Activated naive CD8-positive, alpha-beta T cell treated with anti-CD3 and anti-CD28 coated beads for 36 hours (primary cell): ENCODE measurements at places on chromosomes 3 and 15. TPM values are rescaled to one million over a fixed set of nuclear protein-coding genes. Genes with fewer than 3 reads are reported as not detected.

DNA sequence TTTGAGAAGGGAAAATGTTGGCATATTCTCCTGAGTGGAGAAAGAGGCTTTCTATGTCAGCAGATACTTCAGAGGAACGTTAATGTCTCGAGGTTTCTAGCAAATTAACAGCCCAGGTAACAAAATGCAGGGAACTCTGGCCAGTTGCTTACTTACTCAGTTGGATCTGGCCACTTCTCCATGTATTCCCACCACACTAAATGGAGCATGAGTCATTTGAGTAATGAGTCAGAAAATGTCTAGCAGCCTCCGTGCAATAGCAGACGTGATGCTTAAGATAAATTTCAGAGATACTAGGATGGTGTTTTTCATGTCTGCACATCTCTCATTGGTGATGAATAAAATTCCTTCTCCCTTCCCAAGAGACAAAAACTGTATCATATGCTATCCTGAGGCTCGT, 671.5 kb downstream of the FHIT start:
- DNase-seq: no peak

DNA sequence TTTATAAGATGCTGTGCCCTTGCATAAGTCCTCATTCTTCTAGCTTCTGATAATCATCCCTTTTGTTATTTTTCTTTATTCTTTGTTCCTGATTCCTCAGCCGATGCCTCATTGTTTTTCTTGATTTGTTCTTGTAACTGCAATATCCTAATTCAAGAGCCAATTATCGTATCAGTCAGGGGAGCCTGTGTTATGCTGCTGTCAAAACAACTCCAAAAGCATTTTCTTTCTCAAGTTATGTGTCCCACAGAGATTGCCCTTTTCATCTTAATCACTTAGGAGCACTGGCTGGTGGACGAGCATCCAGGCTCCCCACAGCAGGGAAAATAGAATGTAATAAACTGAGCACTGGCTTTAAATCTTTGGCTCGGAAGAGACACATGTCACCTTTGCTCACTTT, 207.3 kb downstream of the CHL1 start:
- no peak for DNase-seq

- no peak for DNase-seq
Measured at GRCh38 chr15:63482874-63483323, 21.5 kb upstream of the USP3 start.

DNA sequence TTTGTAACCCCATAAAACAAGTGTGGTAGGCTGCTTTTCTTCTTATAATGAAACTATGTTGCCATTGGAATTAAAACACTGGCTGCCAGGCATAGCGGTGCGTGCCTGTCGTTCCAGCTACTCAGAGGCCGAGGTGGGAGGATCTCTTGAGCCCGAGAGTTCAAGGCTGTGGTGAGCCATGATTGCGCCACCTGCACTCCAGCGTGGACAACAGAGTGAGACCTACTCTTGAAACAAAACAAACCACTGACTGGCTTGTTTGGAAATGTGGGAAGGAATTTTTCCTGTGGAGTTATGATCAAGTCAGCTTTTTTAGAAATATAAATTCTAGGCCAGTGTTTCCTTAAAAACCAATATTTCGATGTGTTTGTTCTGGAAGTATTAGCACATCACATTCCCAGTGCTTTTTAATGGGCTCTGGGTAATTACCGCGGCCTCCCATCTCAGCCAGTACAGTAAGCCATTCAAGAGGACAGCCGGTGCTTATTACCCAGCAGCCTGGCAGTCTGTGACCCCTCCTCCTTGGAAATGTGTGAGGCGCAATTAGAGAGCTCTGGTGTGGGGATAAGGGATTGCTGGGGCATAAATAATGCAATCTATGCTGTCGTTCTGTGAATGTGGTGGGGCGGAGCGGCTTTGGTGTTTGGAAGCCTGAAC, 58.3 kb upstream of the TRAK1 start:
- DNase-seq: no peak

GRCh38 chr3:15175605-15176004, 30.4 kb upstream of the CAPN7 start:
- no peak for DNase-seq

DNA sequence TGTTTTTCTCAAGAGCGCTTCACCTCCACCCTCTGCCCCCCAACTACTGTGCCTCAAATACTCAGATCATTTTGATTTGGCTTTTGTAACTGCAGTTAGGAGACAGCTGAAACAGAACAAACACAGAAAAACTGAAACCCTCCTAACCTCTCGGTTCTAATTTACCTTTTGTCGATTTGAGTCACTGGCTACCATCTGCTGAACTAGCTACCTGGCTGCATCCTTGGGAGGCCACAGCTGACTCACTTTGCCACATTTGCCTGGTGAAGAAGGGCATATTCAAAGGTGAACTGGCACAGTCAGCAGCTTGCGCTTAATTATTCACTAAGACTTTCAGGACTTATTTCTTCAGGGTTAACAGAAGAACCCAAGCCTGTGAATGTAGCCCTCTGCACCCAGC, 117.7 kb downstream of the FOXB1 start:
- no peak for DNase-seq

GRCh38 chr15:80490431-80490990, 86.3 kb downstream of the ARNT2 start:
- no peak for DNase-seq

- no peak for DNase-seq
Measured at GRCh38 chr15:38631119-38632075, 66.8 kb upstream of the RASGRP1 start.

DNA sequence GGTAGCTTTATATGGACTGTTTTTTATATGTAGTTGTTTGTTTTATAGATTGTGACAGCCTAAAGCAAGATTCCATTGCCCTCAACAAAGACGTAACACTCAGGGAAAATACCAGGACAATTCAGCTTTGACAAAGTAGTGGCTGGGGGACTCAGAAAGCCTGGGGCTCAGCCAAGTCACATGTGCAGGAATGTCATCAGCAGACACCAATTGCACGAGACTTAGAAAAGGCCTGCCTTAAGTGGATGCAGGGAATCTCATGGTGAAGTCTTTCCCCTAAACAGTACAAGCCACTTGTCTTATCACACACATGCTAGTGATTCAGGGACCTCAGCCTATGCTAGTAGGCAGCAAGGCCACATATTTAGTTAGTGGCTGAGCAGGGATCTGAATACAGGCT, 381.8 kb upstream of the THBS1 start:
- no peak for DNase-seq

DNA sequence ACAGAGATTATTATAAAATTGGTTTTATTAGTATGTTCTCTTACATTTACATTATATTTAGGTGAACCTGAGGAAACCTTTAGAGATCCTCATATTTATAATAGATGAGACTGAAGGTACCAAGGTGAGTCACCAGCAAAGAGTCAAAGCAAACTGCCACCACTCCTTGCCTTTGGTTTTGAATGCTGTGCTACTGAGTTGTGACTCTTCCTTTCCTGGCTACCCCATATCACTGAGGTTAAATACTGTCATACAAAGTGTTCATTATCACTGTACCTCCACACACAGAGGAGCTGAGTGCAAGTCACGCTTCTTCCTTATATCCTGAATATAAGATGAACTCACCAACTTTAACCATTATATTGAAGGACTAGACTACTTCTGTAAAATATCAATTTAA, 168.2 kb downstream of the CBLB start:
- peak; percentile 8 for DNase-seq

GRCh38 chr15:31262901-31263671, 63.5 kb upstream of the KLF13 start:
- no peak for DNase-seq

DNA sequence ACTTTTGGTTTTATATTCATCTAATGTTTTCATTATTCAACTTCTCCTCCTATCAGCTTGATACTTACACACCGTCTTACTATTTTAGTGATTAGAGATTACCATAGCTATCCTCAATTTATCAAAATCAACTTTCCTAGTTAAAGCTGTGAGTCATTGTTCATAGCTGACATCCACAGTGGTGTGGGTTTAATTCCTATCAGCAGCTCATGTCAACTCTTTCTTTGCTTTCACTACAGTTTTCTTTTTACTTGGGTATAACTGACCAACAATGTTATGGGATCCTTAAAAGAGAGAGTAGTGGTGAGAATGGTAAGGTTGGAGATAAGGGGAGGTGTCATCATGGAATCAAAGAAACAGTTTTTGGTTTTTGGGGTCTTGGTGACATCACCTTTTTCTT, 112.7 kb downstream of the NFKBIZ start:
- DNase-seq: no peak

GRCh38 chr15:68981941-68982340, 32.6 kb upstream of the NOX5 start:
- DNase-seq: no peak

DNA sequence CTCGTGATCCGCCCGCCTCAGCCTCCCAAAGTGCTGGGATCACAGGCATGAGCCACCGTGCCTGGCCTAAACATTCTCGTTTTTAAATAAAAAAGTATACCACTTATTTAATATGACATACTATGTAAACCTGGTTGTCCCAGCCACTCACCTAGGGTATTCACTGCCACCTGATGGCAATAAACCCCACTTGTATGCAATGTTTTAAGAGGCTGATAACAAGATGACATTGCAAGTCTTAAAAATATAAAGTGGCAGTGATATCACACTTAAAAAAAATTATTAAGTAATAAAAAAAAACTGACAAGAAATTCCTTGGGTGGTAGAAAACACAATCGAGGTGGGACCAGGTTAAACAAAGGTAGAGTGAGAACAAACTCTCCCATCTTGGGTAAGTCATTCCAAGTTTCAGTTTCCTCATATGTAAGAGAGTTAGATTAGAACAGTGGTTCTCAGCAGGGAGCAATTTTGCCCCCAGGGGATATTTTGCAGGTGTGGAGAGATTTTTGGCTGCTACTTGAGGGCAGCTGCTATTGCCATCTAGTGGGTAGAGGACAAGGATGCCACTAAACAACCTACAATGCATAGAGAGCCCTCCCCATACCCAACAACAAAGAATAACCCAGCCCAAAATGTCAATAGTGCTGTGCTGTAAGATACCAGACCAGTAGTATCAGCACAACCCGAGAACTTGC, 14.5 kb downstream of the ARF4 start:
- DNase-seq: no peak

DNA sequence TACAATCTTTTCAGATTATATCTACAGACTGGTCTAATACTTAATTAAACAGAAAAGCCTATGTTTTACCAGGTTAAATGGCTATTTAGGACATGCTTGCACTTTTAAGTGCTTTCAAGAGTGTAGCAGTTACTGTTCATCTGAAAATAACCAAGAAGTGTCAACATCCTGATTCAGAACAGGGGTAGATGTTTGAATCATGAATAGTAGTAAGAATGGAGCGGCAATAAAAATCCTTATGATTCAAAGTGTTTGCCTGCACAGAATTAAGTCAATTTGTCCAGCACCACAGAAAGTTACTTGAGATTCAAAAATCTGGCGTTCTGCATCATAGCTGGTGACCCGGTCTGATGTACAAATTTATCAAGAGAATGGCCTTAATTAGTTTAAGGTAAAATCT, 48.3 kb downstream of the GREM1 start:
- no peak for DNase-seq

- DNase-seq: no peak
Measured at GRCh38 chr3:124763644-124764358, 33.5 kb downstream of the UMPS start.

DNA sequence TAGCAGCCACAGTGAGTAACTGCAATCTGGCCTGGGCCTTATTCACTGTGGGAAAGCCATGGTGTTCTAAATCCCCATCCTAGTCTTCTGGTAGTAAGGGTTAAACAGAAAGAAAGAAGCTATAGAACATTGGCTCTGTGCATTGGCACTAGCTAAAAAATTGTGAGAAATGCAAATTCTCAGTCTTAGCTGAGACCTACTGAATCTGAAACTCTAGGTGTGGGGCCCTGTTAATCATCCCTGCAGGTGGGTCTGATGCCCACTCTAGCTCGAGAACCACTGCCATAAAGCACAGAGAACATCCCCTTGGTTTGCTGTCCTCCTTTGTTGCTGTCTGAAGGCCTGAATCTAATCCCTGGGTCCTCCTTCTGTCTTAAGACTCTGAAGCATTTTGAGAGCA, 59.3 kb downstream of the MEIS2 start:
- no peak for DNase-seq

Gene C3orf49
- not detected for total RNA-seq

Gene KCNAB1
- not detected for total RNA-seq

Gene PLA2G4D
- total RNA-seq: not detected

Gene CHL1
- total RNA-seq: not detected

Gene FHIT
- 8.6 TPM for total RNA-seq

Gene PSTPIP1
- 93.4 TPM for total RNA-seq
